Stimulated activated CD8-positive, alpha-beta memory T cell treated with anti-CD3 and anti-CD28 coated beads, Interleukin-15, amount 100 ng/mL, for 4 hours (primary cell): ENCODE measurements at places on chromosomes 7 and 10.

DNA sequence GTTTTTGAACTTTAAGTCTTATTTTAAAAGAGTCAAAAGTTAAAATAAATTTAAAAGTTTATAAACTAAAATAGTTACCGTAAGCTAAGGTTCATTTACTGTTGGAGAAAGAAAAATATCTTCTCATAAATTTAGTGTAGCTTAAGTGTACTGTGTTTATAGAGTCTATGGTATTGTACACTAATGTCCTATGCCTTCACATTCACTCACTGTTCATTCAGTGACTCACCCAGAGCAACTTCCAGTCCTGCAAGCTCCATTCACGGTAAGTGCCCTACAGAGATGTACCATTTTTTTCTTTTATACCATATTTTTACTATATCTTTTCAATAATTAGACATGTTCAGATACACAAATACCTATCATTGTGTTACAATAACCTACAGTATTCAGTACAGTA, 97.6 kb downstream of the PTN start:
- no peak for DNase-seq

GRCh38 chr7:4663239-4664018, 18.7 kb upstream of the FOXK1 start:
- no peak for DNase-seq

- DNase-seq = no peak
Observed at GRCh38 chr10:80589726-80590373, 52.1 kb downstream of the SH2D4B start.

DNA sequence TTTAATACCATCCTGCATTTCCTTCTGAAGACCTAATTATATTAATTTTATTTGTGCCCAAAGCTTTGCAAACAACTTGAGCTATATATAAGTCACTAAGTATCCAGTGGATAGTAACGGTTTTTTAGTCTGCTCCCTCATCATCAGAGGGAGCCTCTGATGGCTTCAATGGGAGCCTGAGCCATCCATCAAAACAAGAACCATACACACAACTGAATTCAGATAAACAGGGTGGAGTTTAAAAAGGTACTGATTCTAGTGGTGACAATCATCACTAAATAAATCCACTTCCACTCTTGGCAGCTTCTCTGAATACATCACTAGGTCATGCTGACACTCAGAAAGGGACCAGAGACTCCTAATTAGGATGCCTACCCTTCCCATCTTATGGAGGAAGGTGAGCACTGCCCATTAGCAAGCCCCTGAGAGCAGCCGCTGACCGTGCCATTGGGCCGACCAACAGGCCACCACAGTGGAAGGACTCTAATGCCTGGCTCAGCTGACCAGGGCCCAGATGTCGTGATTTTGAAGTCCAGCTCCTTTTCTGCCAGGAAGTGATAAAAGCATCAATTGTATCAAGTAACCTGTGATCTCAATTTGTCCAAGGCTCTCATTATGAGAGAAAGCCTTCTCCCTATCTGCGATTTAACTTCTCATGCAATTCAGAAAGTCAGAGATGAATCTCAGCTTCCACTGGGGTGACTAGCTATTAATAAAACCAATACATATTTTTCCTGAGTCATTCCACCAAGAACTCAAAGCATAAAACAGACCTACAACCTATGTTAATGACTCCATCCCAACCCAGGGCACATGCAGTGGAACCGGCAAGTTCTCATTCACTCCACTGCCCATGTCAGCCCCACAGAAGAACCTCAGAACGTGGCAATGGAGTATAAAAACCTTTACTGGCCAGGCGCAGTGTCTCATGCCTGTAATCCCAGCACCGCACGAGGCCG, 13.1 kb downstream of the VOPP1 start:
- DNase-seq = no peak

DNA sequence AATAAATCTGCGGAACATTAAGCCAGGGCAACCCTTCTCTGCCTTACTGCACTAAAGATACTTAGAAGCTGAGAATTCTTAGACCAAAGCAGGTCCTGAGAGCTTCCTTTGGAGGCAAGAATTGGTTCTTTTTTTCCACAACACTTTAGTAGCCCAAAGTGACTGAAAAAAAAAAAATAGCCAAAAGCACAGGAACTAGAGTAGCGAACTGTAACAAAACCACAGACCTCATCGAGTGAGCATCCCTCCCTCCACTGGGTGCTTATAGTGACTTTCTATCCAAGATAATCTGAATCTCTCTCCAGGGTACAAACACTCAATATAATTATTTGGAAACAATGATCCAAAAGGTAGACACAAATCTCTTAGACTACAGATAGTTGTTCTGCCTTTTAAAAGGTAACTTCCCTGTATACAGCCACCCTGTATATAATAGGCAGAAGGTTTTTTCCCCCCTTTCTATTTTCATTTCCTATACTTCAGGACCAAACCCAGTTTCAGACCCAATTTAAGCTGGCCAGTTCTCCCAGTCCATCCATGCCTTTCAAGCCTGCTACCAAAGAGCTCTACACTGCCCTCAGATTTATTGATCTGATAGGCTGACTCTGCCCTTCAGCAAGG, 31.6 kb upstream of the KCNIP2 start:
- no peak for DNase-seq
